ENCODE measurements at places on chromosomes 7 and 10.

GRCh38 chr7:66824041-66824440 lies 83.5 kb downstream of the RABGEF1 start:
- DNase-seq, result no peak

DNA sequence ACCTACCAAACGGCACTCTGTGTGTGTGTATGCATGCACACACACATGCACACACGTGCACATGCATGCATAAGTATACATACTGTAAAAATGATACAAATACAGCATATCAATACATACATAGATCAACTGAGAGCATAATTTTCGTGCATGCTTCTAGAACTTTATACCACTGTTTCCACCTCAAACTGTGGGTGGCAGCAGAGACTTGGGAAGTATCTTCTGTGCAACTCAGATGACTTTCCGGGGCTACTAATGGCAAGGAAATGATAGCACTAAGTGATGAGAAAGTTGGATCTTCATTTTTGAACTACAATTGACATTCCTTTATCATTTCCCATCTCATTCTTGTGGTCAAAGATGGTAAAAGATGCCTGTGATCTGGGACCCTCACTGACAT lies 570.7 kb downstream of the REEP3 start:
- DNase-seq, result no peak

DNA sequence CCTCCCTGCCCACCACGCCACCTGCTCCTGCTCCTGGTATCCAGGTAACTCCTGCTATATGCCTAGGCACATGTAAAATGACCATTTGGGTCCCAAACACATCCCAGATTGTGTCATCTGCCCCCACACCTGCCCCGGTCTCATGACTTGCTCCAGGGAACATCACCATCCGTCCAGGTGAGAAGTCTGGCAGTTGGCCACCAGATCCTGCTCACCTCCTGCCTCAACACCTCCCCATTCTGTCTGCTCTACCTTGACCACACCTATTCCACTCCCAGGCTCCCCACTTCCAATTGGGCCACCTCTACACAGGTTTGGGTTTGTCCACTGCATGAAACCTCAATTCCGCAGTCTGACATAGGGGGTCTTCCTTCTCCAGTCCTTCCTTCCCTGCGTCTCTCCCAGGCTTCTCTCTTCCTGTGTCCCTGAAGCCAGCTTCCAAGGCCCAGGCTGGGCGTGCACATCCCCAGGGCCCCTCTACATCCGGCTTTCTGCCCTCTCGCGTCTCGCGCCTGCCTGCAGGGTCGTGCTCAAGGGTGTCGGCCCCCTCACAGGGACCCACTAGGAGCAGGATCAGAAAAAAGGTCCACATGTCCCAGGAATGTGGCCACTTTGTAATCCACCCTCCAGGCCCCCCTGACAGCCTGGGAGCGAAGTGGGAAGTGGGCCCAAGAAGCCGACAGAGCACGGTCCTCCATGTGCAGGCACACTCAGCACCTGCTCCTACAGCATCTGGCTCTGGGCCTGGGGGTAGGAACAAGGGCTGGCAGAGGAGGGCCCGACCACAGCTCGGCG lies 49.3 kb upstream of the DAGLB start:
- DNase-seq, result no peak

DNA sequence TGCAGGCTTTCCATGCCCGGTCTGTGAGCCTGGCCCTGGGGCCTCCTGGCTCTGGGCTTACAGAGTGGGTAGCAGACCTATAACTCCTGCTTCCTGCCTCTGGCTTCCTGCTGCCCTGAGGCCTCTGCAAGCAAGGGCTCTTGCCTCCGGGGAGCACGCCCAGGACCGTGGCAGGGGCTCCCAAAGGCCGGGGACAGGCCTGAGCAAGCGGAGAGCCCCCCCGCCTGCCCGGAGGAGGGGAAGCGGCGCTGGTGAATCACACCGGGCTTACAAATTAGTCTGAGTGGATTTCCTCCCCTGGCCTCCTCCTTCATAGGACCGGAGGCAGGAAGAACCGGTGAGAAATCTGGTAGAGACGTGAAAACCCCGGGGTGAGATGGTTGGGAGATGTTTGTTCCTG lies 1.5 kb upstream of the MYL10 start:
- DNase-seq, result peak; percentile 69

GRCh38 chr10:93652857-93653256 lies 40.5 kb downstream of the PDE6C start:
- no peak for DNase-seq

DNA sequence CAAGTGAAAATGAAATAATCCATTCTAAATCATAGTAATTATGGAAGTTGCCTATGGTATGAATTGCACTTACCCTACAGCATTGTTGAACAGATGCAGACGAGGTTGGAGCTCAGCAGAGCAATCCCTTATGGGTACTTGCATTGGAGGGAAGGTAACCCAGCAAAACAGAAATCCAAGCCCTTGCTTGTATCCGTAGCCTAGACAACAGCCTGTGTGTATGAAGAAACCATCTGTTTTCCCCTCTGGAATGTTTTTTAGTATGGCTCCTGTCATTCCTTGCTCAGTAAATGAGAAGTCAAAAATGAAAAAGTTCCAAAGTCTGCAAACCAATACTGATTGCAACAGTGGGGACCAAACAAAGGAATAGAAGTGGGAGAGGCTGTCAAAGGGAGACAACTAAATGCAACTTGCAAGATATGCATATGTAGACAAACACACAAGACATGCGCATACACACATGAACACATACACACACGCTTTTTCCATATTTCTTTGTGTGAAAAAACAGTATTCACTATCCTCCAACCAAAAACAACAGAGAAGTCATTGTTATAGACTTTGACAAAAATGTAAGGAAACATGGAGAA lies 260.8 kb downstream of the DYNC1I1 start:
- DNase-seq, result no peak

GRCh38 chr7:47454069-47454973 lies 127.6 kb downstream of the TNS3 start:
- DNase-seq, result no peak

GRCh38 chr7:142803901-142804300 lies 33.1 kb downstream of the PRSS2 start:
- no peak for DNase-seq

DNA sequence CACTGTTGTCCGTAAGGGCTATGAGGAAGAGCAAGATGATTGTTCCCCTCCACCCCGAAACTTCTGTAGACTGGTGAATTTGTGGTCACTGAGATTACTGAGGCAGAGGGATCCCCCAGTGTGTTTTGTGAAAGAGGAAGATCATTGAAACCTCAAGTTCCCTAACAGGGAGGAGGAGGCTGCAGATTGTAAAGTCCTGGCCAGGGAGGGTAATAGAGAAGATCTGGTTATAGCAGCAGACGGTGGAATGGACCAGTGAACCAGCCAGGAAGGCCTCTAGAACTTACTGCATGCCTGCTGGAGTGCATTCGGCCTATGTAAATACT lies 31.1 kb downstream of the LMTK2 start:
- no peak for DNase-seq

DNA sequence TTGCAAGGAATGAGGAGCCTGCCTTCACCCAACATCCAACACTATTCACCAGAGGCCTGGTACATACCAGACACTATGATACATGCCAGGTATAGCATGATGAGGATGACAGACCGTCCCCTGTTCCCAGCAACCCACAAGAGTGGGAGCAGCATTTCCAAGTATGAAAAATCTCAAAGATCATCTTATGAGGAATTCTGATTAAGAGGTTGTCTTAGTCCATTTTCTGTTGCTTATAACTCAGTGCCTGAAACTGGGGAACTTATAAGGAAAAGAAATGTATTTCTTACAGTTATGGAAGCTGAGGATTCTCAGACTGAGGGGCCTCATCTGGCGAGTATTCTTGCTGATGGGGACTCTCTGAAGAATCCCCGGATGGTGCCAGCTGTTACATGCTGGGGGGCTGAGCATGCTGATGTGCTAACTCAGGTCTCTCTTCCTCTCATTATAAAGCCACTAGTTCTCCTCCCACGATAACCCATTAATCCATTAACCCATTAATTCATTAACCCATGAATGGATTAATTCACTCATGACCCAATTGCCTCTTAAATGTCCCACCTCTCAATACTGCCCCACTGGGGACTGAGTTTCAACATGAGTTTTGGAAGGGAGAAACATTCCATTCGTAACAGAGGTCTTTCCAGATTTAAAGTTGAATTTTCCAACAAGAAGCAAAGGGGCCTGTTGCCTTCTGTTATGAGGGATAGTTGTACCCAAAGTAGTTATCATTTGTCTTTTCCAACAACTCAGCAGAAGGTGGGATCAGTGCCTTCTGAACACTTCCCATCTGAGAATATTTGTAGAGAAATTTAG lies 173.9 kb downstream of the HERPUD2 start:
- no peak for DNase-seq

DNA sequence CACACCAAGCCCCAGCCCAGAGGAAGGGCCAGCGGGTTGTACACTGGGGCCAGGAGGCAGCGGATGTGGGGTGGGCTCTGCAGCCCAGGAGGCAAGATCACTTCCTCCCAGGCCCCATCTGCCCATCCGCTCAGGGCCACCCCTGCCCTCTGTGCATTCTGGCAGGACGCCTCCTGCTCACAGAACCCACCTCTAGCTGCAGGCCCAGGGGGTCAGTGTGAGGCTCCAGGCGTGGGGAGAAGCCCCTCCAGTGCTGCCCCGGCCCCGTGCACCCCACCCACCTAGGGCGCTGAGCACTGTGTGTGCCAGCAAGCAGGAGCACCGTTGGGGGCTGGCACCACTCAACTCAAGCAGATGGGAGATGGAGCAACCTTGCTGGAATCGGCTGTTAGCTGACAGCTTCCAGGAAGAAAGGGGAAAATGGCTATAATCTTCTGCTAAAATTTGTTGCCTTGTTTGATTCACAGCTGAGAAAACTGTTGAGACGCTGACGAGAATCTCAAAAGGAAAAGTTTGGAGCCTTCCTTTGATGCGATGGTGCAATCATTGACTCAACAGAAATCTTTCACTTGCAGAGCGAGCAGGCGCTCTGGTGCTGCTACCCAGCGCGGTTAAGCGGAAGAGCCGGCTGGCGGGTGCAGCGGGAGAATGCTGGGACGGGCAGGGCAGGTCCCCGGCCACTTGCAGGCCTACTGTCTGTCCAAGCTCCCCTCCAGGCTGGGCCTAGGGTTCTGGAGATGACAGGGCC lies 276.1 kb downstream of the ELFN1 start:
- no peak for DNase-seq

- DNase-seq, result no peak
Observed at GRCh38 chr10:101691081-101691480, 3.9 kb downstream of the FBXW4 start.

- DNase-seq, result no peak
Observed at GRCh38 chr10:100713859-100714565, 31.4 kb upstream of the PAX2 start.

DNA sequence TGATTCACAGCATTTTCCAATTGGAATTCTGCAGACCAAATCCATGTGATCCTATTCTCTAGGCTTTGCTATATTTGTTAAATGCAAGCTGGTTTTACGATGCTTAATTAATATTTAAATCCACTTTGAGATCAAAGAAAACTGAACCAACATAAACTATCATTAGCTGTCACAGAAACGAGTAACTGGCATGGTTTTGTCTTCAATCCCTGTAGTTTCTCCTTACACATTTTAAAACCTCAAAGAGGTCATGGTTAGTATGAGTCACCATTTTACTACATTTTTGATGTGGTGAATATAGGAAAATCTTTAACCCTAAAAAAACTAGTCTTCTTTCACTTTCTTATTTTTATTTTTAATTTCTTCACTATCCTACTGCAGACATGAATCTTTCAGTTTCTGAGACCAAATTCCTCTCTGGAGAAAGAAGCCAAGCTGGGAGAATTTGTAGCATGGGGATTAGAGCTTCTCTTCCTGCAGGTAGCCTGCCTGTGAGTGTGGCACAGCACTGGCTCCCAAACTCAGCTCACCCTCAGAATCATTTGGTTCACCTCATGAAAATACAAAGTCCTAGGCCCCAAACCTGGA lies 8.7 kb upstream of the LIPM start:
- no peak for DNase-seq

- peak; percentile 74 for DNase-seq
Observed at GRCh38 chr7:120857588-120858573, at the start of gene TSPAN12. TSPAN12 (minus strand) TSS chr7:120858144; CDS start chr7:120856763, 1,381 bp downstream.

DNA sequence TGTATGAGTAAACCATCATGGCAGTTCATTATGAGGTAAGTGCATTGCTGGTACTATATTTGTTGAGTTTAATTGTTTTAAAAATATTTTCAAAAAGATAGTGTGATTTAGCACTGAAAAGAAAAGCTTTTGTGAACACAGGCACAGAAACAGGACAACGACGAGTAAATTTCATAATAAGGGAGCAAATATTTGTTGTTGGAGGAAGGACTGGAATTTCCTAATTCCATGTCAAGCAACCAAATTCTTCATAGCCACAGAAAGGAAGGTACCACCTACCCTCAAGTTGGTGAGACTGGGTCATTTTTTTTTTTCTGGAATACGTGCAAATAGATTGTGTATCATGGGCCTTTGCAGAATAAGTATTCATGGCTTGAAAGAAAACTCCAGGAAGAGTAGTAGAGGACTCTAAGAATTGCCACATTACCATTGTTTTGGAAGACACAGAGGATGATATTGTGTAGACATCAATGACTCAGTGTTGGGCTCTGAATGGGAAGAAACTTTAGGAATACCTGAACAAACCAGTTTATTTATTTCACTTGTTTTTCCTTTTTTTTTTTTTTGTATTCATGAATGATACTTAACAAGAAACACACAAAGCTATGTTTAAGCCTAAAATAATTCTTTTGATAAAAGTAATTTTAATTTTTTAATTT lies 7.8 kb downstream of the UBE2D4 start:
- DNase-seq, result no peak

DNA sequence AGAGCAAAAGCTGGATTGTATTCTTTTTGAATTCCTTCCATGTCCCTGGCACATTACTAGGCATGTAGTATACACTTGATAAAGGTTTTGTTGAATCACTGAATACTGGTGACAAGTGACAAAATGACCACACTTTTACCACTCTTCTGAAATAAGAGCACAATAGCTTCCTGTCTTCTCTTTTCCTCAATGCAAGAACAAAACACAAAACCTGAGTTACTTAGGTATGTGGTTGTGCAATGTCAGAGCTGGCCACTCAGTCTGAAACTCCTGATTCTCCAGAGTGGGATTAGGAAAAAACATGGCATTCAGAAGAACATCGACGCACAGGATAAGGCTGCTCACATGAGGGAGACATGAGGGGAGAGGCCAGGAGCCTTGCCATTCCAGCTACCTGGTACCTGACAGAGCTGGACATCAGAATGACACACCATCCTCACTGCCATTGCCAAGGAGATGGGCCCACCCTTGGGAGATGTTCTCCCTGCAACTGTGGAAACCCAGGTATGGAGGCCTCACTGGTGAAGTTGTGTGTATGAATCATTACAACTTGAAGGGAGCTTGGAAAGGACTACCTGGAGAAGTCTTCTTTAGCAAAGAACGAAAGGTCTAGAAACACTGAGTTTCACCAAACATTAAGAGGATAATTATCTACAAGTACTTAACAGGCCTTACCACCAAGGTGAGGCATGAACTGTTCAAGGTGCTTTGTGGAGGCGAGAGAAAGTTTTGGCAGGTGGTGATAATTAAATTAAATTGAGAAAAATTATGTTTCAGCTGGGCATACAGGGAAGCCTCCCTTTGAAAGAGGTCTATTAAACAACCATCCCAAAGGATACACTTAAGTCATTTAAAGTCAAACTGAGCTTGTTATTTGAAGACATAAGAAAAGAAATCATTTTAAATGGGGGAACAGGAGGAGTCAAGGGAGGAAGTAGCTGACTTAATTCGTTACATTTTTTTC lies 246.5 kb upstream of the AOAH start:
- DNase-seq, result no peak

GRCh38 chr10:48767373-48768143 lies 82.9 kb downstream of the WDFY4 start:
- DNase-seq, result no peak
